Dermis blood vessel endothelial cell (primary cell): ENCODE measurements at places on chromosomes 5 and 9. TPM values are rescaled to one million over a fixed set of nuclear protein-coding genes. Genes with fewer than 3 reads are reported as not detected.

Gene FOXD1
- 0.05 and 0.17 TPM in 2 replicates for total RNA-seq

DNA sequence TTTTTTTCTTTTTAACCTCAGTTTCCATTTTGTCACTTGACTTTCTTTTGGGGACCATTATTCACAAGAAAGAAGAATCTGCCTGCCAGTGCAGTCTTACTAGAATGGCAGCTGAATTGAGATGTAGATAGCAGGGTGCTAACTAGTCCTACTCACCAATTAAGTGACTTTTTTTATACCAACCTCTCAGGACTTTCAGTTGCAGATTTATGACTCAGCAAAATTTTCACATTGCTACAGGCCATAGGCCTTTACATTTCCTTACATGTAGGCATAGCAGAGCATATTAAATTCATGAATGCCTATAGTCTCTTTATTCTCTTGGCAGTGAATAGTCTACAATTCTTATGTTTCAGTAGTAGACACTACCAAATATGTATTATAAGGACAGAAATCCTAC is 54.0 kb upstream of the FKTN start:
- DNase-seq = no peak

DNA sequence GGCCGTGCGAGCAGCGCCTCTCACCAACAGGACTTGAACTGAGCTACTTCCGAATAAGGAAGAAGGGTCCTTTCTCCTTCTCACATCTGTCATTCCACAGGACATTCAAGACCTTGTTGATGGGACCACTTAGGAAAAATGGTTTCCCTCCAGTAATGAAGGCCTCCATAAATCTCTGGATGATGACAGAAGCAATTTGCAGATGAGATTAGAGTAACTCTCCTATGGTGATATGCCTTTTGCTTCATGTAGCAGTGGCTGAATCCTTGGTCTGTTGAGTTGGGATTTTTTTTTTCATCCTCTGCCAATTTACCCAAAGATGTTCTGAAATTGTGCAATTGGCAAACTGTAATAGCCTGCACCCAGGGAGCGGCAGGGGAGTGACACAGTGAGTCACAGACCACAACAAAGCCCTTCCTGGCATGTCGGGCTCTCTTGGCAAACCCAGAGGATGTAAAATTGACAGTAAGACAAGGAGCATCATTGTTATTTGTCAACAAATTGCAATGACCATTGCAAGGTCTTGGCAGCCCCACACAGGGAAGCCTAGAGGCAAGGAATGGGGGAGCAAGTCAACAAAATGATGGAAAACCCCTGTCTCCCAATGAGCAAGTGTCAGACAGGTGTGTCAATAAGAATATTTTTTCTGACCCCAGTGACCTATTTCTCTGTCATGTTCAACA is 275.9 kb downstream of the ACTL7B start:
- no peak for DNase-seq

Gene AK8
- total RNA-seq = 0.09 TPM in 1 of 2 replicates, not detected in the other

DNA sequence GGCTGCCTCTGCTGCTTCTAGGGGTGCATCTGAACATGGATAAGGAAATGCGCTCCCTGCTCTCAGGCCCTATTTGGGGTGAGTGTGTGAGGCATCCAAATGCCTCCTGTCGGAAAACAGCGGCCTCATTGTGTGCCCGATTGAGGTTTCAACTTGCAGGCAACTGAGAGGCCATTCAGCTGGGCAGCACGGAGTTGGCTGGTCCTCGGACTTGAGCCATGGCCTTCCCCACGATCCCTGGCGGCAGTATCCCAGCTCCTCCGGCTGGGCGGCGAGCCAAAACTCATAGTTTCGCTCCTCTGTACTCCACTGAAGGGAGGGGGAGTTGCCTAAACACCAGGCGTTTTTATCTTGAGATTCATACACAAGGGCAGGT is 597.3 kb upstream of the SGCD start:
- DNase-seq = no peak

DNA sequence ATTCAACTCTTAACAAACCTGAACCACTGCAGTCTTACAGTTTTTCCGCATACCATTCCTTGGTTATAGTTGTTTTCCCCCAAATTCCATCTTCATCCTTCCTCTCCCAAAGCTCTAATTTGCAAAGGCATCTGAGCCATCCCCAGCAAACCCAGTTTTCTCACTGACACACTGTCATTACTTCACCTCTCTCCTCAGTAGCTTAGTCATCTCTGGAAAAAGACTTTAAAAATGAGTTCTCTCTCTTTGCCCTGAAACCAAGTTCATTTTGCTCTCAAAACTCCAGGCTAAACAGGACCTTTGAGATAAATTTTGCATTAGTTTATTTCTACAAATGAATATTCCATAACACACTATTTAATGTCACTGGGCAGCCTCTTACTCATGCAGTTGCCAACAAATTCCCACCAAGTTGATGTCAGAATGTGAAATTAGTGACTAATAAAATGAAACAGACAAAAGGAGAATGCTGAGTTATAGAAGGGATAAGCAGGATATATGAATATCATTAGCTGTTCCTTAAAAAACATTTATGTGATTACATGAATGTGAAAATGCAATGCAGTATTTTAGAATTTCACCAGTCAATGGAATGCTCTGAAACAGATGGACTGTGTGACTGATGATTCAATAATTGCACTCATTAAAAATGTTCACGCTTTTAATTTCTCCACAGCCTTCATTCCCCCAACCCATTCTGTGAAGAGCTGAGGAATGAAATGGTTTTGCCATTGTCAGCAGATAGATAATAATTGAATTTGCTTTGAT is 107.4 kb upstream of the DMAC1 start:
- DNase-seq = no peak

GRCh38 chr9:127739614-127740330 is 4.7 kb upstream of the TOR2A start:
- DNase-seq = no peak

- no peak for DNase-seq
Observed at GRCh38 chr5:50684721-50685120, 18.3 kb downstream of the PARP8 start.
